ENCODE measurements at places on chromosomes 4 and X.

GRCh38 chr4:70704215-70704930 lies 16.0 kb downstream of the UTP3 start:
- peak overlapping the region; percentile 74 for H3K4me3 ChIP-seq
- no peaks in the 10 kb centered on the region for H3K36me3 ChIP-seq
- peak overlapping the region; percentile 97 for H3K27ac ChIP-seq
- peaks cover 1% of the 10 kb centered on the region for H3K4me1 ChIP-seq
- H3K27me3 ChIP-seq, result no peaks in the 10 kb centered on the region
- peak; percentile 77 for DNase-seq

DNA sequence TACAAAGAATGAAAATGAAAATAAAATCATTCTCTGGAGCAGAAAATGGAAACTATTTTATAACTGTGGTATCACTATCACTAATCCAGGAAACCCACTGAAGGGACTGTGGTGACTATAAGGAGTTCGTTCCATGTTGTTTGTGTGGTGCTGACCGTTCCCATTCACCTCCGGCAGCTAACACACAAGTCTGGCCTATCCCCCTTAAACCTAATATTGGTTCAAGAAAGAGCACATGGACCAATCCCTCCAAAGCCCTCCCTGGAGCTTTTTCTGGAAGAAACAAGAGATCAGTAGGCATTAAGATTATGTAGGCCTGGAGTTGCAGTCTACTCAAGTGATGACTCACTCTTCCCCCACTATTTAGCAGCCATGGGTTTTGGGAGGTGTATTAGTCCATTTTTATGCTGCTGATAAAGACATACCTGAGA lies 25.9 kb upstream of the FAM241A start:
- DNase-seq, result no peak
- H3K27me3 ChIP-seq, result no peaks in the 10 kb centered on the region
- H3K36me3 ChIP-seq, result no peaks in the 10 kb centered on the region
- H3K27ac ChIP-seq, result no peak overlapping the region
- H3K4me3 ChIP-seq, result no peak overlapping the region
- no peaks in the 10 kb centered on the region for H3K4me1 ChIP-seq

- no peak overlapping the region for H3K4me3 ChIP-seq
- peaks cover 3% of the 10 kb centered on the region for H3K36me3 ChIP-seq
- no peak overlapping the region for H3K27ac ChIP-seq
- peaks cover 3% of the 10 kb centered on the region for H3K4me1 ChIP-seq
- no peaks in the 10 kb centered on the region for H3K27me3 ChIP-seq
Measured at GRCh38 chr4:112189754-112190153, 41.8 kb upstream of the AP1AR start.

GRCh38 chr4:188466001-188466400 lies 326.8 kb downstream of the TRIML1 start:
- H3K36me3 ChIP-seq, result no peaks in the 10 kb centered on the region
- DNase-seq, result no peak
- H3K27me3 ChIP-seq, result no peaks in the 10 kb centered on the region
- H3K27ac ChIP-seq, result no peak overlapping the region

DNA sequence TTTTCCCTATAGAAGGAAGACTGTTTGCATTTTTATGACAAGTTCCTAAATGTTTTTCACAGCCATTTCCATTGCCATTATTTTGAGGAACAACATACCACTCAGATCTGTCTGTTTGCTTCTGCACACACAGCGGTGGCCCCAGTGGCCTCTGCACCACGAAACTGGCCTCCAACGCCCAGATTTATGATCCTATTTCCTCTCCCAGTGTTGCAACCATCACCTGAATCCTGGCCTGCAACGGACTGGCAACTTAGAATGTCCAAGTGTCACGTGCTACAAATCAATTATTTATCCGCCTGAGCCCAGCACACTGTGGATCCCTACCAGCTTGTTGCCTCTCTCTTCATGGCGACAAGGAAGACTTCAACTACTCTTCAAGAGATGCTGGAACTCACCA lies 9.2 kb downstream of the RAI2 start:
- no peak overlapping the region for H3K27ac ChIP-seq
- no peak for DNase-seq
- H3K4me1 ChIP-seq, result no peaks in the 10 kb centered on the region
- no peaks in the 10 kb centered on the region for H3K27me3 ChIP-seq
- no peak overlapping the region for H3K4me3 ChIP-seq

GRCh38 chrX:101744085-101744484 lies 84.4 kb upstream of the ARMCX2 start:
- no peak for DNase-seq
- no peaks in the 10 kb centered on the region for H3K4me1 ChIP-seq
- H3K27me3 ChIP-seq, result no peaks in the 10 kb centered on the region
- H3K27ac ChIP-seq, result no peak overlapping the region
- no peak overlapping the region for H3K4me3 ChIP-seq

DNA sequence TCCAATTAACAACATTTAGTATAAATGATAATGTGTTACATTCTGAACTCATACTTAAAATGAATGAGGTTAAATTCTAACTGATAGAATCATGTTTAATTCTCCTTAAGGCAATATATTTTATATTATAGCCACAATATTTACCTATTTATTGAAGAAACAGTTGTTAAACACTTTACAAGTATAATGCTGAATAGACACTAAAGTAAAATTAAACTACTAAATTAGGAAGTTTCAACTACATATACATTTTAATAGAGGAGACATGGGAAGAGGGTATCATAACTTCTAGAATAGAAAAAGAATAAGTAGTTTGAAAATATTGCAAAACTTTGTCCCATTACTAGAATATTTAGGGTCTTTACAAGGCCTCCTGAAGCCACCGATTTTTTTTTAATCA lies 36.2 kb upstream of the GRIA2 start:
- no peak overlapping the region for H3K27ac ChIP-seq
- DNase-seq, result no peak
- no peak overlapping the region for H3K4me3 ChIP-seq
- H3K4me1 ChIP-seq, result no peaks in the 10 kb centered on the region

DNA sequence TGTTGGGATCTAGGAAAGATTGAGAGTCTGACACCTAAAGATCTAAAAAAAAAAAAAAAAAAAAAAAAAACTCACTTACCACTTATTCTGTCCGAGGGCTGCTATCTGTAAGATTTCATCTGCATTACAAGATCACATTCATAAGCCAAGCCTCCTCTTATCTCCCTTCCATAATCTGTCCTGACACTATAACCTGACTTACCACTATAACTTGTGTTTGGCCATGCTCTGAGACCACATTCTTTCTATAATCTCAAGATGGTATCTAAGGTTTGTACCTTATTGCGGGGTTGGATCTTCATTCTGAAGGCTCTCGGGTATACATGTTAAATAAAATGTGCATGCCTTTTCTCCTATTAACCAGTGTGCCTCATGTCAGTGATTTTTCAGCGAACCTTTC lies 144.4 kb downstream of the MAGEB17 start:
- no peaks in the 10 kb centered on the region for H3K4me1 ChIP-seq
- no peaks in the 10 kb centered on the region for H3K36me3 ChIP-seq
- no peaks in the 10 kb centered on the region for H3K27me3 ChIP-seq
- no peak for DNase-seq
- no peak overlapping the region for H3K4me3 ChIP-seq

- no peak overlapping the region for H3K27ac ChIP-seq
- no peak for DNase-seq
- no peaks in the 10 kb centered on the region for H3K27me3 ChIP-seq
- H3K4me1 ChIP-seq, result no peaks in the 10 kb centered on the region
- H3K4me3 ChIP-seq, result no peak overlapping the region
Measured at GRCh38 chr4:176784816-176785215, 7.9 kb downstream of the VEGFC start.

DNA sequence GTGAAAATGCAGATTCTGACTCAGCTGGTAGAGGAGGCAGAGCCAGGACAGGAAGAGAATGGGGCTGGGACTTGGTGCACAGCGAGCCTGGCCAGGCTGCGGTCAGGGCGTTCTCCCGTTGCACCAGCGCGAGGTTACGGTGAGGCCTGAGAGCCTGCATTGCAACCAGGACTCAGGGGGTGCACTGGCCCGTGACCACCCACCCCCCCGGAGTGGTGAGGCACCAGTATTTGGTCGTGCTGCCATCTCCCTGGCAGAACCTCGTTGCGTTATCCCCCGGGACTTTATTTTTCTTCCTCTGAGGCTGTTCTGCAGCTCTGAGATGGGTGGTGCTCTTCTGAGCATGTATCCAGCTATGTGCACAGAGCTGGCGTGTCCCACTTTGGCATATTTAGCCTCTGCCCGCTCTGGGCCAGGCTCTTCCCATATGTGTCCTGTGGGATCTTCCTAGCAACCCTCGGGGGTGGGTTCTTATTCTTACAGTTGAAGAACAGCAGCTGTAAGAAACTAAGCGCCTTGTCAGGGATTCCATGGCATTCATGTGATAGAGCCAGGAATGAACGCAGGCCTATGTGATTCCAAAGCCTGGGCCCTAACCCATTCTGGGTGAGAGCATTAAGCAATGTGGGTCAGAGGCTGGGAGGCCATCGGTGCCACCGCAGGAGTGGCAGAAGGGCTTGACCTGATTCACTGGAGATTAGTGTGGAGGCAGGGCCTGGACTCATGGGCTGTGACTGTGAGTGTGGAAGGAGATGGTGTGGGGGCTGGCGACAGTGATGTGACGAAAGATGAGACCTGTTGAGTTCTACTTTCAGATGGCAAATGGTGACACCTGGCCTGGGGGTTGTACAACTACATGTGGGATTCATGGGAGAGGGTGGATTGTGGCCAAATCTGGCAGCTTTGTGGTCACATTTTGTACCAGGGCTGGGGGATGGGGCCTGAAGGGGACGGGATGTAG lies 3.1 kb downstream of the TADA2B start:
- H3K27me3 ChIP-seq, result no peaks in the 10 kb centered on the region
- no peak overlapping the region for H3K4me3 ChIP-seq
- peaks cover 24% of the 10 kb centered on the region for H3K4me1 ChIP-seq
- DNase-seq, result no peak

DNA sequence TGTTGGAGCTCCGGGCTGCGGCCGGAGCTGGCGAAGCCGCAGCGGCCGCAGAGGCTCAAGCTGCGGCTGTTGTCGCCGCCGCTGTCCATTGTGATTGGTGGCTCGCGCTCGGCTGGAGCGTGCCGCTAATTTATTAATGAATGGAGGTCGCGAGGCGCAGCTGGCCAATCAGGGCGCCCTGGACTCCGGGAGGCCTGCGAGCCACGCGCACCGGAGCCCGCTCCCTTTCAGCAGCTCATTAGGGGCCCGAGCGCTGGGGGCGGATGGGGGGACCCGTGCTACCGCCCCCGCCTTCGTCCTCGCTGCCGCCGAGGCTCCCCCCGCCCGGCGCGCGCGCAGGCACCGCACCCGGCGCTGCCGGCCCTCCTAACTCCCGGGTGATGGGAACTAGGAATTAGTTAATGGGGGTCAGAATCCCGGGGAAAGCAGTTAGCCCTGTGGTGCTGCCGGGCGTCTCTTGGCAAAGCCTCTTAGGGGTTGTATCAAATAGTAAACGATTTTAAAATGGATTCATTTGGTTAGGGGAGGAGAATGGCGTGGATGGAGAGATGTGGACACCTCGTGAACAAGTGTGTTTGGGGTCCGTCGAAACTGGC lies 589 bp upstream of the NEUROG2 start:
- peaks cover 20% of the 10 kb centered on the region for H3K4me1 ChIP-seq
- no peaks in the 10 kb centered on the region for H3K36me3 ChIP-seq
- H3K27ac ChIP-seq, result no peak overlapping the region
- peaks cover 51% of the 10 kb centered on the region for H3K27me3 ChIP-seq

- peak; percentile 59 for DNase-seq
- no peaks in the 10 kb centered on the region for H3K36me3 ChIP-seq
- peak overlapping the region; percentile 49 for H3K4me3 ChIP-seq
- no peaks in the 10 kb centered on the region for H3K4me1 ChIP-seq
- no peaks in the 10 kb centered on the region for H3K27me3 ChIP-seq
Measured at GRCh38 chr4:183722731-183723560, 63.9 kb downstream of the TRAPPC11 start.

- no peaks in the 10 kb centered on the region for H3K27me3 ChIP-seq
- no peaks in the 10 kb centered on the region for H3K36me3 ChIP-seq
- DNase-seq, result no peak
- H3K27ac ChIP-seq, result no peak overlapping the region
- no peak overlapping the region for H3K4me3 ChIP-seq
- H3K4me1 ChIP-seq, result no peaks in the 10 kb centered on the region
Measured at GRCh38 chr4:47017081-47017480, 14.3 kb upstream of the GABRB1 start.

GRCh38 chrX:132622130-132622529 lies 133.3 kb upstream of the MBNL3 start:
- peaks cover 3% of the 10 kb centered on the region for H3K27me3 ChIP-seq
- no peak for DNase-seq
- no peak overlapping the region for H3K27ac ChIP-seq
- H3K36me3 ChIP-seq, result no peaks in the 10 kb centered on the region

DNA sequence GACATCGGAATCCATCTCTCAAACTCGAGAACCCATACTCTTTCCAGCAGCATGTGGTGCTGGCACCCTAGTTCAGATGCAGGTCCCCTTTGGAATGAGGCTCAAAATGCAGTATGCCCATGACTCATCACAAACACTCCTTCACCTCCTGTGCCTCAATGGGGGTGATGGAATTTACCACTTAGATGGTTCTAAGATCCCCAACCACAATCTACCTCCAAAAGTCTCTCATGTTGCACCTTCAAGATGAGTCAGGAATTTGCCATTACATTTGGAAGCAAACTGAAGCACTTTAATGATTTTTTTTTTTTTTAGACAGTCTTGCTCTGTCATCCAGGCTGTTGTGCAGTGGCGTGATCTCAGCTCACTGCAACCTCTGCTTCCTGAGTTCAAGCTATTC lies 8.5 kb upstream of the MID1 start:
- DNase-seq, result no peak
- H3K27me3 ChIP-seq, result no peaks in the 10 kb centered on the region
- H3K36me3 ChIP-seq, result no peaks in the 10 kb centered on the region
- no peaks in the 10 kb centered on the region for H3K4me1 ChIP-seq

DNA sequence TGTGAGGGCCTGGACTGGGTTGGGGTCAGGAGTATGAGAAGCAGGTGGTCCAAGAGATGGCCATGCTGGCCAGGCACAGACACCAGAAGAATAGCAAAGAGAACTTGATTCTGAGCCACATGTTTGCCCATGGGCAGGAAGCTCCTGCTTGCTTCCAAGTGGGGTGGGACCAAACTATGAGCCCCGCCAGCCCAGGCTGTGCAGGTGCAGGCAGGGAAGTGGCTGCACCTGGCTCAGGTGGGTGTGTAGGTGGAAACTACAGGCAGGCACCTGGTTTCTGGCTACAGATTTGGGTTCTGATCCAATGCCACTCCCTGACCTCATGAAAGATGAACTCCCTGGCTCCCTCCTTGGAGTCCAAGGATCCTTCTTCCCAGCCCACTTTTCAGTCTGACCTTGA lies 207.9 kb upstream of the KLF3 start:
- H3K4me1 ChIP-seq, result no peaks in the 10 kb centered on the region
- no peaks in the 10 kb centered on the region for H3K36me3 ChIP-seq
- no peaks in the 10 kb centered on the region for H3K27me3 ChIP-seq
- no peak overlapping the region for H3K4me3 ChIP-seq
